ENCODE measurements at places on chromosomes 3 and 15.

GRCh38 chr3:37124435-37124834 is 49.9 kb downstream of the LRRFIP2 start:
- DNase-seq = no peak

GRCh38 chr15:86659724-86660411 is 580.2 kb downstream of the AGBL1 start:
- no peak for DNase-seq

DNA sequence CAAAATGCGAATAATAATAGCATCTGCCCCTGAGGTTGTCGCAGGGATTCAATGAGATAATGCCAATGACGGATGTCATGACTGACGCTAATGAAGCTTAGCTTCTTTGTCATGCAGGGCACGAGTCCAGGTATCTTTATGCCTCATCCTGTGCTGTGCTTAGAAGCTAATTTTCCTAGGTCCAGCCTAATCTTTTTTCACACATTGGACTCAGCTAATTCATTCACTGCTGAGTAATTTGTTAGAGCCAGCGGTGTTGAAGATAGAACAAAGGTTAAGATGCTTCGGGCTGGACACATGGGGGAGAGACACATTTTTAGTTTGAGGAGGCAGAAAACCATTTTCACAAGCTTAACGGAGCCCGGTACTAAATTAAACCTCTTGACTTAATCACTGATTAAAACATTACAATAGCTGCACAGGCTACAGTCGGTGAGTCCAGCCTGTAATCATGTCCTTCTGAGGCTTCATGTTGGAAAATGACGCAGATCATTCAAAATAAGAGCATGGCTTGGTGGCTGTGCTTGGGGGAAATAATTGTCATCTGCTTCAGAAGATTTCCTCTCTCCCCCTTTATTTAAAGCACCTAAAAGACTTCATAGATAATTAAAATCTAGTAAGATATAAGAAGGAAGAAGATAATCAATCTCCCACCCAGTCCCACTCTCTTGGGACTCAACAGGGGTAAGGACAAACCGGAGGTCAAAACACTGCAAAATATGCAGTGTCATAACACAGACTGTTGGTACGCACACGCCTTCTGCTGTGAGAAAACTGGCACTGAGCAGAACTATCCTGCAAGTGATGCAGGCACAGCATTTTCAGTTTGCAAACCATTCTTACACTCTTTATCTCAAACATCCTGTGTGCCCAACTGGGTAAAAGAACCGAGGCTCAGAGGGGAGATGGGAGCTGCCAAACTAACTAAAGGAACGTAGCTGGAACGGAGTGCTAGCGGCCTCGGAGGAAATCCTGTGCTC is 3.3 kb upstream of the CCDC174 start:
- no peak for DNase-seq

DNA sequence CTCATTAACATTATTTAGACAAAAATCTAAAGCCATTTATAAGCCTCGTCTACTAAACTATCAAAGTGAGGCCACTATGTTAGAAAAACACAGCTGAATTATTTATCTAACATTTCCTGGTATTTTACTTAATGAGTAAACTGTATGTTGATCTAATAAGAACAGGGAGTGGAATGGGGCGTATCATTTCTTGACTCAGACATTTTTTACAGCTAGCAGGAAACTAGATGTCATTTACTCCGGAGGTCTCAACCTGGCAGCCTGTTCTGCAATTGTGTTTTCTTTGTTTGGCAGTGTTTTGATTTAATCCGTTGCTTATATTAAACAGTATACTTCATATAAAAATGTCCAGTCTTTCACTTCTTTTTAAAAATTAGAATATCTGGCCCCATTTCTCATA is 79.1 kb upstream of the ABI3BP start:
- no peak for DNase-seq

- peak; percentile 9 for DNase-seq
Observed at GRCh38 chr15:40320931-40321371, 2.5 kb upstream of the INAFM2 start.

GRCh38 chr3:185760088-185760487 is 64.8 kb downstream of the IGF2BP2 start:
- no peak for DNase-seq

DNA sequence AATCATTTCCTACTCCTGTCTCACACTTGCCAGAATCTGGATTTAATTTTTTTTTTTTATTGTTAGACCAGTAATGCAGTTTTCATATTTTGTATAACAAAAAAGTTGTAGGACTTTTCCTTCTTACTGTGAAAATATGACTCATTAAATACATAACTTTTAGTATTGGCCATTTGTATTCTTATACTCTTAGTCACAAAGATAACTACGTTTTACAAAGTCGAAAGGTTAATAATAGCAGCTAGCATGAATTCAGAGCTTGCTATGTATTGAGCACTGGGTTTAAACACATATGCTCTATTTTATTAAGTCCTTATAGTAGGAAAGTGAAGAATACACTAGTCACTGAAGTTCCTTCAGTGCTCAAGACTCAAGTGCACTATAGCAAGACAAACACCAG is 43.1 kb downstream of the LRRN1 start:
- no peak for DNase-seq

DNA sequence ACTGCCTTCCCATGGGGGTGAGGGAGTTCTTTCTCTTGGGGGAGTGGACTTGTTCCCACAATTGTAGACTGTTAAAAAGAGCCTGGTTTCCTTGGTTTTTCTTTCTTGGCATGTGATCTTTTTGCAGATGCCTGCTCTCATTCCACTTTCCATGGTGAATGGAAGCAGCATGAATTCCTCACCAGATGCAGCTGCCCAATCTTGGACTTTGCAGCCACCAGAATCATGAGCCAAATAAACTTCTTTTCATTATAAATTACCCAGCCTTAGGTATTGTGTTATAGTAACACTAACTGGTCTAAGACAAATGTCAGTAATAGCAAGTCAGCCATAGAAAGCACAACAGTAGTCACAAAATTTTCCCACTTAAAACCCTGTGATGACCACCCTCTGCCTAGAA is 260.5 kb upstream of the THBS1 start:
- DNase-seq = no peak

DNA sequence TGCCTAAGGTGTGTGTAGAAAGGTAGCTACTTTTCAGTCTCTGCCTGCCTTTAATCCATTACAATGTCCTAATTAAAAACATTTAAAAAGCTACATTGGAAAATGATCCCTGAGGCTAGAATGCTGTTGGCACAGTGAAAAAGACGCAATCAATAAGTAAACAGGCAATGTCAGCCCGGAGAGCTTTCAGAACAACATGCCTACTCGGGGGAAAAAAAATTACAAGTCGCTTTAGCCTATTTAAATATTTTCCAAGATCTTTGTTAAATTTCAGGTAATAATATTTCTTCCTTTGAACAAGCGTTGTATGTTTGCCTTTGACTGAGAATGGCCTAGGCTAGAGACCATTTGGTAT is 46.6 kb upstream of the CD47 start:
- DNase-seq = no peak

GRCh38 chr3:134373271-134374104 is 759 bp downstream of the AMOTL2 start:
- peak; percentile 87 for DNase-seq

DNA sequence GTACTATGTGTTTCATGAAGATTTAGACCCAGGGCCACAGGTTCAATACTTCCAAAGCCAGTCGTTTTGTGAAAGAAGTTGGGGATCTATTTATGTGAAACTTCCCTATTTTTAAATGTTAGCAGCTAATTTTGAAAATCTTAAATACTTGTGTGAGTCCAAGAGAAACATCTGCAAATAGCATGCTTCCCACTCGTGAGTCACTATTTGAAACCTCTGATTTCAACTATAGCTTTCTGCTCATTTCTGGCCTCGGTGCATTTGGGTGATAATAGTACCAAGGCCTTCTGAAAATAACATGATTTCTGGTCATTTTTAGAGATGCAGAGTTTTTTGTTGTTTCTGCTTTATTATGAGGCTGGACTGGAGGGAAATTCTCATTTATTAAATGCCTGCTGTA is 110.0 kb downstream of the OPA1 start:
- no peak for DNase-seq

DNA sequence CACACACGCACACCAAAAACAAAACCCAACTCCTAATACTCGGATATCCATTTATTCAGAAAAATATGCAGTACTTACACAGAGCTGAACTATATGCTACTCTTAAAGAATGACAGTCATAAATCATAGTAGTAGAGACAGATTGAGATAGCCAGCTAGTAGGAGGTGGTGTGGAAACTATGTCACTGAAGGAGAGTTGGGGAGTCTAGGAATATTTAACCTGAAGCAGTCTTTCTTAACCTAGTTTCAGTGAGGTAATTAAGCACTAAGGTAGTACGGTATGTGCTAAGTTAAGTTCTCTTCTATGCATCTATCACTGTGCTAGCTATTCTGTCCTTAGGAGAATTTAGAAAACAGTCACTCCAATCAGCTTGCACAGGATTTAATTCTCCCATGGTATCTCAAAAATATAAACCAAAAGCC is 54.2 kb downstream of the ANKRD28 start:
- DNase-seq = no peak

DNA sequence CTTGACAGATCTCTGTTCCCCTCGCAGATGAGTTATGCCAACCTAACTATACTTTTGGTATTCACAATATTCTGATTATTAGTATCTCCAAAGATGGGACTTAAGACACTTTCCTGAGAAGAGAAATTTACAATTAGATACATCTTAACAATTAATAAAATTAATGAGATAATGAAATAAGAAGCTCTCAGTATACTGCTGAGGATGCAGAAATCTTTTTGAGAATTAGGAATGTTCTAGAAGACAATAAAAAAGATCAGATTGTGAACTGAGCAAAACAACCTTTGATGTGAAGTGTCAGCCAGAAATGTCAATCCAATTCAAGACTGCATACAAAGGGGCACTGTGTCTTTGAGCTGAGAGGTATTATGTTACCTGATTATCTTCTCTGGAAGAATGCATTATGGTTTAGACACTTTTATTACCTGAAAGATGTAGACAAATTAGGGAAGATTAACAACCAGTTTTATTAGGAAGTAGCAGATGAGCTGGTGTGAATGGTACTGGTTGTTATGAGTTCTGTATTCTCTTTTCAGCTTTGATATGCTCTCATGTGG is 262.9 kb downstream of the TIGIT start:
- DNase-seq = no peak

DNA sequence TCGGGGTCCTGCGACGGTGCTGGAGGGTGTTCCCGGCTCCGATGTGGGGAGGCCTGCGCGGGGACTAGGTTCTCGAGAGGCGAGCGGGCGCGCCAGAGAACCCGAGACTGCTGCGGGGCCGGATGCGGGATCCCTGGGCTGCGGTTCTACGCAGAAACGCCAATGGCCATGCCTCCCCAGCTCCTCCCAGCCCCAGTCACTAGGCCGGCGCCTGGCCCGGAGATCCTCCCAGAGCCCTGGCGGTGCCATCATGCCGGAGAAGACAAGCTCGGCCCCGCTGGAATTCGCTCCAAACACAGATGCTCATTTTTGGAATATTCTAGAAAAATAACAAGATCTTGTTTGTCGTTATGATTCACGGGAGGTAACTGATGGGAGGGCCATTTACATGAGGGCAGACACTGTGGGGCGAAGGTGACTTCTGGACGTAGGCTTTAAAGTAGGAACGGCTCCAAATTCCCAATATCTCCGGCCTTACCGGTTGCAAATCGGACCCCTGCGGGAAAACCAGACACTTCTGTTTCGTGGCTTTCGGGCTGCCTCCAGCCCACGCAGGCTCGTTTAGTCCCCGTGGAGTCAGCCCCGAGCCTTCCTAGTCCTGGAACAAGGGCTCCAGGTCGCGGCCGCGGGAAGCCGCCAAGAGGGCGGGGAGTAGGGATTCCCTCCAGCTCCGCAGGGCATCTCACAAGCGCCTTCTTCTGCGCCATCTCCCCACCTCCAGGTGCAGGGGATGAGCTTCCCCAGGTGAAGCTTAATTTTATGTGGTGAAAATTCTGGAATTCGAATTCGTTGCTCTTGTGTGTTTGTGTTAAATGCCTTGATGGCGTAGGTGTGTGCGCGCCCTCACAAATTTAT is 74.8 kb upstream of the POLG start:
- no peak for DNase-seq

DNA sequence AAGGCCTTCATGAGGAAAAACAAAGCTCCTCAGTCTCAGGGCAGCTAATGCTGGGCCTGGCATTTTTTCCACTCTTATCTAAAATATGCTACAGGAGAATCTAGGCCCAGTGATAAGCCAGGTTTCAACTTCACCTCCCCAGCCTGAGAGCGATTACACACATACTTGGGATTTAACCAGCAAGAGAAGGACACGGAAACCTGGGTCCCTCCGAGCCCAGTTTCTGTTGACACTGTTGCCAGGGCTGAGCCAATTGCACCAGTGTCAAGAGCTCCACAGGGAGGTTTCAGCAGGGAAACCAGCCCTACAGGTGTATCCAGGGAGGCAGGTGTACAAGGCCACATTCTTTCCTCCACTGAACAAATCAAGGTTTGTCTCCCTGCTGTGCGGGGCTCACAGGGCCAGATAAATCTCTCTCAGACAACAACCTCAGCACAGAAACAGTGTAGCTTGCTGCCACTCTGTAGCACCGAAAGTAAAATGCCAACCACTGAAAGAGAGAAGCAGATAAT is 85.4 kb downstream of the MAGI1 start:
- no peak for DNase-seq

DNA sequence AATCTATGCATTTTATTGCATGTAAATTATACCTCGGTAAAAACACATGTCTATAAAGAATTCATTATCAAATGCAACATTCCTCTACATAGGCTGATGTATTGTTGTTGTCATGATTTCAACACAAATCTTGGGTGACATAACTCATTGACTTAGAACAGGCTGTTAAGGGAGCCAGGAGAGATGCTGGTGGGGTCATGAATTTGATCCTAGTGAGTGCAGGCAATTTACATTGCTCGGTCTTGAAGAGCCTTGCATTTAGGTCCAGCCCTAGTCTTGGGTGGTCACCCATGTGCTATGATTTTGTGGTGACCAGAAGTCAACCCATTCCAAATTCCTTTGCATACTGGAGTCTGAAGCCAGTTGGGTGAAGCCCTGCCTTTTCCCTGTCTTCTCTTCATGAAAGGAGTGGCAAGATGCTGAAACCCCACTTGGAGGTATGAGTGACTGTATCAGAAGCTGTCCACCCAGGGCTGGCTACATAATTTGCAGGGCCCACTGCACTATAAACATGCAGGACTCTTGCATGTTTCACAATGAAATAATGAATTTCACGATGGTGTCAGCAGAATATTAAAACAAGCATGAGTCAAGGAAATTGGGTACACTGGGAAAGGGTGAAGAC is 59.2 kb downstream of the RPLP1 start:
- DNase-seq = no peak

DNA sequence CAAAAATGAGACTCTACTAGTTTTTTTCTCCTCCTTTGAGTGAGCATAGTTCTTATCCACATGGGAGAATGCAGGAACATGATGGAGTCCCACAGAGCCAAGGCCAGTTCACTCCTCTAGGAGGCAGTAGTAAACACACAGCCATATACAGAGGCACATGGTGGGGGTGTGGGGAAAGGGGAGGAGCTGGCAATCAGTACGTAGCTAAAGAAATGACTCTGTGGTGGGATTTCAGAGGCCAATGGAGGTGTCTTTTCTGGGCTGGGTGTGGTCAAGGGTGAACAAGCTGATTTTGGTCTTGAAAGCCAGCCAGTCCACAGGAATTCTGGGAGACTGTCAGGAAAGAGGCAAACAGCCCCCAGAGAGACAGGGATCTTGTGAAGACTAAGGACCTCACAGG is 6.6 kb upstream of the RAB11A start:
- no peak for DNase-seq

GRCh38 chr3:127140501-127141460 is 52.1 kb upstream of the PRR23E start:
- no peak for DNase-seq
